ENCODE measurements at places on chromosomes 7 and 10. TPM values are rescaled to one million over a fixed set of nuclear protein-coding genes. Genes with fewer than 3 reads are reported as not detected.

Gene EPO
- not detected for total RNA-seq

Gene GRID2IP
- total RNA-seq: 0.09 TPM

Gene C1GALT1
- total RNA-seq: 17.3 TPM

Gene AFAP1L2
- total RNA-seq: 0.51 TPM

Gene RTKN2
- total RNA-seq: not detected

Gene HTRA1
- 523 TPM for total RNA-seq

Gene ZP3
- total RNA-seq: 6.5 TPM

Gene RNLS
- 20.2 TPM for total RNA-seq

Gene SEC31B
- 2.0 TPM for total RNA-seq

Gene NPSR1
- total RNA-seq: not detected

Gene GSAP
- total RNA-seq: 0.47 TPM

Gene ZFAND4
- total RNA-seq: 8.9 TPM

Gene HOXA9
- 4.0 TPM for total RNA-seq

Gene KIAA1549
- 3.9 TPM for total RNA-seq

Gene CYP3A7
- not detected for total RNA-seq

Gene C7orf33
- total RNA-seq: not detected

Gene ZNF503
- total RNA-seq: 54.5 TPM

Gene CUZD1
- not detected for total RNA-seq

Gene FAM241B
- not detected for total RNA-seq

Gene TLX1
- total RNA-seq: not detected

Gene PNLIPRP1
- not detected for total RNA-seq

Gene TMEM26
- total RNA-seq: 0.12 TPM

Gene PCDH15
- not detected for total RNA-seq

Gene PFKFB3
- total RNA-seq: 19.8 TPM
